ENCODE measurements at places on chromosomes 6 and 20. TPM values are rescaled to one million over a fixed set of nuclear protein-coding genes. Genes with fewer than 3 reads are reported as not detected.

Gene FILIP1
- 25.5 TPM for polyA plus RNA-seq

Gene BTN1A1
- polyA plus RNA-seq = not detected

Gene KIF13A
- 41.1 TPM for polyA plus RNA-seq

Gene TENT5A
- polyA plus RNA-seq = 18.8 TPM

Gene TDRD6
- polyA plus RNA-seq = 0.13 TPM

Gene LY6G6F
- polyA plus RNA-seq = not detected

Gene RCAN2
- polyA plus RNA-seq = 60.2 TPM

DNA sequence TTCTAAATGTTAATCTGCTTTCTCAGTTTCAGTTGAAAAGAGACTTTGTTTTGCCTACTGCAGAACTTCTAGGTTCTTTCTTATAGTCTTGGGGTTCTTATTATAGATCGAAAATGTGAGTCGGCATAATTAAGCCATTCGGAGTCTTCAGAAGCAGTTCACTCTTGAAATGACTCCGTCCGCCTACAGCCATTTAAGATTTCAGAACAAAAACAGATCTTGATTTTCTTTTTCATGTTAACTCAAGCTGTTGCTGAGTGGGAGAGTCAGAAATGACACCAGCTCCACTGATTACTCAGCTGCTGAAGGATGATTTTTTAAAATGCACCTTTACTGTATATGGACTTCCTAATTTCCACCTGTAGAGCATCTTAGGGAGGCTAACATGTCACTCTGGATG is 15.9 kb downstream of the PRDM1 start:
- no peak for DNase-seq

DNA sequence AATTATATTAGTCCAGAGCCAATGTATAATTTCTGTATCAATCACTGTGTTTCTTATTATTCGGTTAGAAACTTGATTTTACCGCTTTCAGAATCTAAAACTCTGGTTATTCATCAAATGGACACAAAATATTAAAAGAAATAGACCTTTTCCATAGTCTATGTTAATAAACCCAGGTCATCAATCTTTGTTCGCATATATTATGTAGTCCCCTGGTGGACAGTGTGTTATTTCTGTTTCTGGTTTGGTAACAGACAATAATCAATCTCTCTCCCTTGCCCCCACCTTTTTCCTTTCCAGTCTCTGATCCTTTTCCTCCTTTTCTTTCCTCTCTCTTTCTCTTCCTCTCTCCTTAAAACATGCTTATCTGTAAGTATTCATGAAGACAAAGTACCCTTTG is 139.0 kb downstream of the FLRT3 start:
- DNase-seq = no peak

- DNase-seq = no peak
These were observed 52.2 kb upstream of the FAM83C start for GRCh38 chr20:35344354-35344837.

DNA sequence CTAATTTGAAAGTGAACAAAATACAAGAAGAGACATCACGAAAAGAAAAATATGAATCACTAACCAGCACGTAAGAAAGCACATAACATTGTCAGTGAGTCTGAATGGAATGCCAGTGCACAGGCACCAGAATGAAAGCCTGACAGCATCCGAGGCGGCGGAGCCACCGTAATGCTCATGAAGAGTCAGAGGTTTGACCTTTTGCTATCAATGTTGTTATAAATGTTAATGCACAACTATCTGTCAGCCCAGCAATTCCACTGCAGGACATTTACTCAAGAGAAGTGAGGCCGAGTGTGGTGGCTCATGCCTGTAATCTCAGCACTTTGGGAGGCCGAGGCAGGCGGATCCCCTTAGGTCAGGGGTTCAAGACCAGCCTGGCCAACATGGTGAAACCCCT is 562.1 kb downstream of the PRKN start:
- DNase-seq = no peak

- DNase-seq = no peak
These were observed 10.0 kb downstream of the CDH4 start for GRCh38 chr20:61262036-61262435.

All from urinary bladder (tissue), 4 donors.